ENCODE measurements at places on chromosomes 7 and 10.
A peak's percentile ranks its signal among the peaks of the same experiment; 100 is the strongest.

- DNase-seq, result no peak
Observed at GRCh38 chr10:127743205-127743604, 6.2 kb downstream of the FOXI2 start.

DNA sequence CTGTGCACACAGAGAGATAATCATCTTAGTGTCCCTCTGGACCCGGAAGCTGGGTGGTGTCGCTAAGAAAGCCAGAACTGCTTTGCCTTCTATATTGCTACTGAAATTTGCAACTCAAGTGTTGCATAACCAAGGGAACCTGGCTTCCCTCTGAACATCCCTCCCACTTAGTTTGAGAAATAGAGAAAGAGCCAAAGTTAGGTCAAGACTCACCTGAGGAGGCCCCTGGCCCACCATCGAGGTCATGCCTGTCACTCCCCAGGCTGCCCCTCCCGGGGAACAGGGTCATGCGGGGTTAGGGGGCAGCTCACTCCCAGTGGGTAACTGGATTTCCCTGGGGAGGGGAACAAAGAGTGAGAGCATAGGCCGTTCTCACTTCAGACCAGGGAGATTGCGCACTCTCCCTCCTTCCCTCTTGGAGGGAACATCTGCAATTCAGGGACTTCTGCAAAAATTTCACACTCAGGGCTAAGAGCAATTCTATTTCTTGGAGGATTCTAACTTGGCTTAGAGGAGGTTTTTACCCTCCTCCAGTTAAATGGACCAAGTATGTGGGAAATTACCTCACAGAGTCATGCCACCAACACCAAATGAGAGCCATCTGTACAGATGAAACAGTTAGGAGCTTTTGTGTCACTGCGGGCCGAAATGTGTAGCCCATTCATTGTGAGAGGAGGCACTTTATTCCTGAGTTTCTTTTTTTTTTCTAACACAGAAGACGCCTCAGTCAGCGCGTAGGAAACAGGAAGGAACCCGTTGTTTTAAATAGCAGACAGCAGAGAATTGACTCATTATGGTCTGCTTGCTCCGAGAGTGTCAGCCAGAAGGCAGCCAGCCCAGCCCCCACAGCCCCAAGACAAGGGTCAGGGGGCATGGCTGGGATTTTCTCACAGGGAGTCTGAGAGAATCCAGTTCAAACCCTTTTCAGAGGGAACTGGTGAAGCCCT lies 221.3 kb downstream of the ARHGAP12 start:
- peak; percentile 16 for DNase-seq

GRCh38 chr7:45563401-45563800 lies 10.8 kb upstream of the ADCY1 start:
- DNase-seq, result no peak

GRCh38 chr10:56359837-56360236 lies 1.2 kb downstream of the ZWINT start:
- no peak for DNase-seq

DNA sequence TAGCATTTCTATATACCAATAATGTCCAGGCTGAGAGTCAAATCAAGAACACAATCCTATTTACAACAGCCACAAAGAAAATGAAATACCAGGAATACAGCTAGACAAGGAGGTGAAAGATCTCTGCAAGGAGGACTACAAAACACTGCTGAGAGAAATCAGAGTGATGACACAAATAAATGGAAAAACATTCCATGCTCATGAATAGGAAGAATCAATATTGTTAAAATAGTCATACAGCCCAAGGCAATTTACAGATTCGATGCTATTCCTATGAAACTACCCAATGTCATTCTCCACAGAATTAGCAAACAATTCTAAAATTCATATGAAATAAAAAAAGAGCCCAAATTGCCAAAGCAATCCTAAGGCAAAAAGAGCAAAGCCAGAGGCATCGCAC lies 116.8 kb upstream of the ZNF32 start:
- DNase-seq, result no peak

DNA sequence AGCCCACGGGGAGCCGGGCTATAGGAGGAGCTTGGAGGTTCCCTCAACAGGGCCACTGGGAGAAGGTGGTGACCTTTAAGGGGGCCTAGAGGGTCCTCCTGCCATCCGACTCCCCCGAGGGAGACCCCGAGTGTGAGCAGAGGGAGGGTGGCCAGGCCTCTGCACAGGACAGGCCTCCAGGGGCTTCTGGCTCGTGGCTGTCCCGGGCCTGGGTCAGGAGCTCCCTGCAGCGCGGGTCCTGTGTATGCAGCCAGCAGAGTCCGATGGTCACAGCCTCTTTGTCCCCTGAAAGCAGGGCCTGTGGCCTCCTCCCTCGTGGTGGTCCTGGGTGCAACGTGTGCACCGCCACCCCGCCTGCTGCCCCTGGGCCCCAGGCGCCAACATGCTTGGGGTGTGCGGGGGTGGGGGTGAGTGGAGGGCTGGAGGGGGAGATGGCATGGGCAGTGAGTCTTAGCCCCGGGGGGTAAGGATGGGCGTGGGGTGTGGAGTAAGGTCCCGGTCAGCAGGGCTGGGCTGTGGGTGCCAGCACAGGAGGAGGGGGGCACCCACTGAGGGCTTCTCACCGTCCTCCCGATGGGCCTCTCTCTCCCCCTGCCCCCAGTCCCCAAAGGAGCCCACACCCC lies 27.1 kb downstream of the UNCX start:
- DNase-seq, result no peak

DNA sequence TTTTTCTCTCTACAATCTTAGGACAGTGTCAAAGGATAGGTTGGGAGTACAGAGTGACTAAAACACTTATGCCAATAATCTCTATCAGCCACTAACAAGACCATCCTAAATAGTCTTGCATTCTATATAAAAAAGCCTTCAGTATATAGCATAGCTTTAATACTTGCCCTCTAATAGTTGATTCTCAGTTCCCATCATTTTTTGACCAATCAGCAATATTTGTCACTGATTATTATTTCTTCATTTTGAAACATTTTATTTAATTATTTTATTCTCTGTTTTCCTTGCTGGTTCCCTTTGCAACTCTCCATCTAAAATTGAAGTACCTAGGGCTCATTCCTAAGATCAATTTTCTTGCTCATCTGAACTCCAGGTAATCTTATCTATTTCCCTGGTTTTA lies 470.0 kb downstream of the MAGI2 start:
- no peak for DNase-seq

GRCh38 chr7:70614237-70615045 lies 517.5 kb upstream of the GALNT17 start:
- DNase-seq, result no peak

Measured in activated T-cell treated with anti-CD3 and anti-CD28 coated beads for 4 hours (primary cell).